ENCODE measurements at places on chromosomes 16 and 17.

DNA sequence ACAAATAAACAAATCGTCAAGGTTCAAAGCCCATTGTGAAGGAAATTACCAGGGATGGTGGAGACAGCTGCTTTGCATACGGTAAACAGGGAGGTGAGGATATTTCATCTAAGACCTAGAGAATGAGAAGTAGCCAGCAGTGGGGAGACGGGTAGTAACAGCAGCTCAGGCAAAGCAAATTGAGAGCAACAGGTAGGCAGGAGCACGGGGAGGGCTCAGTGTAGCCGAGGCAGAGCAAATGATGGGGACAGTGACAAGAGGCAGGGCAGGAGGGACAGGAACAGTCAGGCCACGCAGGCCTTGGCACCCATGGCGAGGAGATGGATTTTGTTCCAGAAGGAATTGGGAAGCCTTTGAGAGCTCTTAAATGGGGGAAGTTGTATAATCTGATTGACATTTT is 29.0 kb upstream of the SBK1 start:
- DNase-seq = no peak

DNA sequence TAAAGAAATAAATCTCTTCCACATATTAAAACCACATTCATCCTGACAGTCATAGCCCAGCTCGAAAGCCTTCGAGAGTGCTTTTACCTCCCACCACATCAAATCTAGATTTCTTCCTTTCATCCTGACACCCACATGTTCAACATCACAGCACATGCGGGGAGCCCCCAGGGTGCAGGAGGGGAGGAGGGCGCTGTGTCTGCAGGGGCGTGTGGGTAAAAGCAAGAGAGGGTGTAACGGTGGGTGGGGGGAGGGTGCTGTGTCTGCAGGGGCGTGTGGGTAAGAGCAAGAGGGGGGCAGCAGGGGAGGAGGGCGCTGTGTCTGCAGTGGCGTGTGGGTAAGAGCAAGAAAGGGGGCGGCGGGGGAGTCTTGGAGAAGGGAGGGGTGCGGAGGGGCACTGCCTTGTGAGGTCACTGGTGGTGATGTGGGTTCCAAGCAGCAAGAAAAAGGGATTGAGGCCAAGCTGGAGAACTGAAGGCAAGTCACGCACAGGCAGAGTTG is 34.7 kb downstream of the ADCY9 start:
- DNase-seq = no peak

- DNase-seq = no peak
Observed at GRCh38 chr17:45269912-45270311, 8.0 kb upstream of the SPATA32 start.

GRCh38 chr16:25366078-25366477 is 108.4 kb upstream of the ZKSCAN2 start:
- DNase-seq = no peak

- no peak for DNase-seq
Observed at GRCh38 chr17:19312406-19312805, 50.1 kb downstream of the B9D1 start.

- no peak for DNase-seq
Observed at GRCh38 chr16:53068423-53068833, 13.6 kb downstream of the CHD9 start.

DNA sequence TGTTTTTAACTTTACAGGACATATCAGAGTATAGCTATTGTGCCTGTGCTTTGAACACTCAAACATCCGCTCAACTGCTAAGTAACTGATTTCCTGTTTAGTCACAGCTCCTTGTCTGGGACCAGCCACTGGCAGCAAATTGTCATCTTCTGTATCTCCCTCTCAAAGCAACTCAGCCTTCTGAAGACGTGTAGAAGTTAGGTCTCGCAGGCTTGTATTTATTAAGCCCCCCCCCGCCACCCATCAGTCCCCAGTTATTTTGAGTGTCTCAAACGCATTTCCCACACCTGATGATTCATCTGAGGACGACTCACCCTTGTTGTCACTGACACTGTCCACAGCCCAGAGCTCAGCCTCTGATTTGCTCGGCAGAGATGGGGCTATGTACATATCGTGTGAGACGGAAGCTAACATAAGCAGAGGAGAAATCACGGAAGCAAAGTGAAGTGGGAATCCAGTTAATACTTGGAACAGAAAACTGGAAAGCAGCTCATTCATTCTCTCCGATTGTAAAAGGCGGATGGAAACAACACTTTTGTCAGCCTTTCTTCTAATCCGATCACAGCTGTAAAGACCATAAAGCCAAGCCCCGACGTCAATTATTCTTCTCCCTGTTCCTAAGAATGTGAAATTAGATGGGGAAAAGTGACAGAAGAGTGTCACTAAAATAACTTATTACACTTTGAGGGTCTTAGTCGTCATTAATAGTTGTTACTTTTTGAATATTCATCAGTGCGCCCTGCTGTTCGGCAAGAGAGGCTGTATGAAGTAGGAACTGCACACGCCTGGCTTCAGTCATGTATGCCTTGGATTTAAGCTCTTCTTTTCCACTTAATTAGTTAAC is 64.2 kb downstream of the PITPNC1 start:
- DNase-seq = peak; percentile 50

GRCh38 chr17:43790311-43790940 is 10.2 kb downstream of the CFAP97D1 start:
- DNase-seq = no peak

DNA sequence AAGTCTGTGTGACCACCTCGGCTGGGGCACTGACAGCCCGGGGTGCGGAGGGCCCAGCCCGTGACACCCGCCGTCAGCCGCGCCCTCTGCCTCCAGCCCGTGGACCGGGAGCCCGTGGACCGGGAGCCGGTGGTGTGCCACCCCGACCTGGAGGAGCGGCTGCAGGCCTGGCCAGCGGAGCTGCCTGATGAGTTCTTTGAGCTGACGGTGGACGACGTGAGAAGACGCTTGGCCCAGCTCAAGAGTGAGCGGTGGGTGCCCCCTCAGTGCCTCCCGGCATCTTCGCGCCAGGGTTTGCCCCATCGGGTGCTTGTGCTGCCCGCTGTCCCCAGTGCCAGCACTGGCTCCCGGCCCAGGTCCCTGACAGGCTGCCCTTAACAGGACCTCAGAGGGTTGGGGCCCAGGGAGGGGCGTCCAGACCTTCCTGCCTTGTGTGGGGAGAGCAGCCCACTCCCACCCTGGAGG is 13.7 kb downstream of the CENPX start:
- no peak for DNase-seq

DNA sequence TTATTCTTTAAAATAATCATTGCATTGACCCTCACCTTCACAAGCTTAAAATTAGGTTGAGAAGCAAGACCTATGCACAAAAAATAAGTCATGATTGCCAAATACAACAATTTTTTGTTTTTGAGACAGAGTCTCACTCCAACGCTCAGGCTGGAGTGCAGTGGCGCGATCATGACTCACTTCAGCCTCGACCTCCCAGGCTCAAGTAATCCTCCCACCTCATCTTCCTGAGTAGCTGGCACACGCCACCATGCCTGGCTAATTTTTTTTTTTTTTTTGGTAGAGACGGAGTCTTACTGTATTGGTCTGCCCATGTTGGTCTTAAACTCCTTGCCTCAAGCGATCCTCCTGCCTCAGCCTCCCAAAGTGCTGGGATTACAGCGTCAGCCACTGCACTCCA is 24.2 kb downstream of the ZNF652 start:
- DNase-seq = no peak

GRCh38 chr17:58527306-58527705 is 12.9 kb upstream of the MTMR4 start:
- no peak for DNase-seq

DNA sequence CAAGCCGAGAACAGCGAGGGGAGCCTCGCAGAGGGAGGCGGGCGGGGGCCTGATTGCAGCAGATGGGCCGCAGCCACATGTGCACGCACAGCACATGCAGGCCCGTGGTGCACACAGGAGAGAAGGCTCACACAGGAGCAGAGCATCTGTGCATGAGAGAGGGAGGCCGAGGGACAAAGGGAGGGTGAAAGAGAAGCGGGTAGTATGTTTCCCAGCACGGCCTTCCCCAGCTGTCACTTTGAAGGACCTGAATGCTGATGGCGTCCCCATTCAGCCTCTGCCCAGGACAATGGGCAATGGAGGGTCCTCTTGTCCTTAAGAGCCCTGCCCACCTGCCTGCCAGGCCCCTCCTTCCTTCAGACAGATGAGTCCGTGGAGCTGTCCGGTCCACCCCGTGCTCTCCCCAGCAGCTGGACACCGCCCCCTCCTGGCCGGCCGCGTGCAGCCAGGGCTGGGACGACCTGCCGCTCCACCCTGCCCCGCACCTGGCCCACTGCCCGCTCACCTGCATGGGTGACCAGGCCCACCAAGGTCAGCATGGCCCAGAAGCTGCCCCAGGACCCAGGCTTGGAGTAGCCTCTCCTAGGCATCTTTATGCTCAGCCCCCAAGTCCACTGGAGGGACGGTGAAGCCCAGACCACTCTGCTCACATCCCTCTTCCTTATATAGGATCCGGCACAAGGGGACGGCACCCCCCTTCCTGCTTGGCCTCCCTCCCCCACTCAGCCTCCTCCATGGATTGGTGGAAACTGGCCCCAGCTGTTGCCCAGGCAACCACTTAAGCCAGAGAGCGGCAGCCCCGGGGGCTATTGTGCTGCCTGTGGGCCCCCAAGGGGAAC is at the start of gene BTBD17:
Gene BTBD17, minus strand, starts transcription at position 639 of the 839 bp plus-strand sequence. Its CDS starts 49 bp downstream, at position 590.
- peak; percentile 29 for DNase-seq

- DNase-seq = no peak
Observed at GRCh38 chr17:82329683-82330321, 3.8 kb downstream of the SECTM1 start.

- DNase-seq = no peak
Observed at GRCh38 chr17:73434154-73434553, 122.4 kb upstream of the CDC42EP4 start.

DNA sequence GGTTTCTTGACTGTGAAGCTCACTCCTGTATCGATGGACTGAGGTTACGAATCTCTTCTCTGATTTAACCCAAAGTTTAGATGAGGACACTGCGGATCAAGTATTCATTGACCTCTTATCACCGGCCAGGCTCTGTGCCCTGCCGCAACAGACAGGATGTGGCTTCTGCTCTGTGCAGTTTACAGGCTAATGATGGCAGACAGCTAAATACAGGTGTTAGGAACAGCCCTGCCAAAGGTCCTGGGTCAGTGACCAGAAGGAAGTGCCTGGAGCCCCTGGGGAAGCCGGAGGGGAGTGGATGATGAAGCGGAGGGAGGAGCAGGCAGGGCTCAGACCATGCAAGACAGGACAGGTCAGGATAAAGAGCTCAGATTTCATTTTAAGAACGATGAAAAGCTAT is 44.4 kb downstream of the HAPSTR1 start:
- DNase-seq = no peak

DNA sequence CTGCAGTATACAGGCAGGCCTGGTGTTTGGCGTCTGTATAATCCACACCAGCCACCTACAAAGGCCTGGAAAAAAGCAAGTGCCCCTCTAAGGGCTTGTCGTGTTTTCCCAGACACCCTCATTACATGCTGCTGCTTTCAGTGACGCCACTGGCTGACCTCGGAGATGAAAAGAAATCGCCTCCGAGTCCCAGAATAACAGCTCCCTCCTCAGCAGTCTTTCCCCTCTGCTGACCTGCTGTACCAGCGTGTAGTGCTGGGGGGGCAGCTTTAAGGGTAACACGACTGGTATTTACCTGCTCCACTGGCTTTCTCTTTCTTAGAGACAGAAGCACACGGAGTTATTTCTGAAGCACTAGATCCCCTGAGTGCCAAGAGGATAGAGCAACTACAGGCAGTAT is 296.8 kb downstream of the GRIN2A start:
- no peak for DNase-seq

DNA sequence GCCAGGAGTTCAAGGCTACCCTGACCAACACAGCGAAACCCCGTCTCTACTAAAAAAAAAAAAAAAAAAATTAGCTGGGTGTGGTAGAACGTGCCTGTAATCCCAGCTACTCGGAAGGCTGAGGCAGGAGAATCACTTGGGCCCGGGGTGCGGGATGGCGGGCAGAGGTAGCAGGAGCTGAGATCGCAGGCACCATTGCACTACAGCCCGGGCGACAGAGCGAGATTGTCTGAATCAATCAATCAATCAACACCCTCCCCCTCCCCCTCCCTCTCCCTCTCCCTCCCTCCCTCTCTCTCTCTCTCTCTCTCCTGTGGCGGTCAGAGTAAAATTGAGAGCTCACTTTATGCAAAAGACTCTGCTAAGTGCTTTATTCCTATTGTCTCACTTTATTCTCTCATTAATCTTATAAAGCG is 1.2 kb downstream of the HSDL1 start:
- DNase-seq = no peak

DNA sequence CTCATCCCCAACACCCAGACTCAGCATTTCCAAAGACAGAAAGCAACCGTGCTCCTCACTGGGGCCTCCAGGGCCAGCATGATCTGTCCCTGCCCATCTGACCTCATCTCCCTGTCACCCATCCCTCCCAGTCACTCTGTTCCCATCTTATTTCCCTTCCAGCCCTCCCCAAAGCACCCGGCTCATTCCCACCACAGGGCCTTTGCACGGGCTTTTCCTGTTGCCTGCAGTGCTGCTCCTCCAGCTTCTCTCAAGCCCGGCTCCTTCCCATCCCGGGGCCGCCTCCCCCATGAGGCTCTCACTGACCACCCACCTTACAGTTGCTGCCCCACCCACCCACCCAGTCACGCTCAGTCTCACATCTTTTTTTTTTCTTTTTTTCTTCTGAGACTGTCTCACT is 54.8 kb downstream of the RMI2 start:
- no peak for DNase-seq

- peak; percentile 42 for DNase-seq
Observed at GRCh38 chr17:65055708-65056638, 567 bp downstream of the GNA13 start.

- no peak for DNase-seq
Observed at GRCh38 chr17:28878158-28878910, 19.2 kb downstream of the FLOT2 start.

DNA sequence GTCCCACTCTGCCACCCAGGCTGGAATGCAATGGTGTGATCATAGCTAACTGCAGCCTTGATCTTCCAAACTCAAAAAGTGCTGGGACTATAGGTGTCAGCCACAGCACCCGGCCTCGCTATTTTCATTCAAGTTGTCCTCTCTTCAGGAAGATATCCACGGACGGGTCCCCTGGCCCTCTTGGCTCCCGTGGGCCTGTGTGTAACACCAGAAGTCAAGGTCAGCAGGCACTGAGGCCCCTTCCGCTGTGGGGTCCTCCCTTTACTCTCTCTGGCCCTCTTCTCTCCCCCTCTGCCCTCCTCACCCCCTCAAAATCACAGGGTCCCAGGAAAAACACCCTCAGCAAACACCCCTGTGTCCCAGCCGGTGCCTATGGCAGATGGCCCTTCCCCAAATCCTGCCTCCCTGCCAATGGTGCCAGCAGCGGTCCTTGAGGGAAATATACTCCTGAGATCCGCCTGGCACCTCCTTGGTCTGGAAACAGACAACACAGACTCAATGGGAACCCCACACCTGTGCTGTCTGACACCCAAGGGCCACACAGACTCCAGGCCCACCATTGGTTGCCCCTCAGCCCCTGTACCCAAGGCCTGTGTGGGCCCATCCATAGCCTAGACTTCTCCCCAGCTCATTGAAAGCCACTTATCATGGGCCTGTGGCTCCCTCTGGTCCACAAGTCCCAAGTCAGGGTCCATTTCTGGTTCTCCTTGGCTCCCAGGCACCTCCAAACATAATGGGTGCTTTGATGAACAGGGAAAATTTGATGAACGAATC is 221.5 kb downstream of the ZNF423 start:
- no peak for DNase-seq

DNA sequence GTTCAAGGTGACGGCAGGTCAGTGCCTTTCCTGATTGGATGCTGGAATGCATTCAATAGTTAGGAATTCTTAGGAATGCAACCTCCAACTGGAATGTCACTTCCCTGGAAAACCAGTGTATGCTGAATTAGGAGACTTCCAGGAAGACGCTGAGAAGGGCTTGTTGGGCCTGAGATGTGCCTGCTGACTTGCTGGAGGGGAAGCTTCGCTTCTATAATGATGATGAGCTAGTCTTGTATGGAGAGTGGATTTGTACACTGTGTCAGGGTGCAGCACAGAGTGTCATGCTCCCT is 45.6 kb downstream of the SMPD3 start:
- no peak for DNase-seq

All from activated T-cell treated with anti-CD3 and anti-CD28 coated beads for 48 hours (primary cell).